ENCODE measurements at places on chromosomes 6 and 20.

- DNase-seq, result no peak
Measured at GRCh38 chr6:834866-835265, 141.9 kb upstream of the EXOC2 start.

- DNase-seq, result peak; percentile 8
Measured at GRCh38 chr6:149716181-149716963, 1.5 kb downstream of the LATS1 start.

- DNase-seq, result no peak
Measured at GRCh38 chr6:52975580-52975979, 19.5 kb downstream of the GSTA4 start.

DNA sequence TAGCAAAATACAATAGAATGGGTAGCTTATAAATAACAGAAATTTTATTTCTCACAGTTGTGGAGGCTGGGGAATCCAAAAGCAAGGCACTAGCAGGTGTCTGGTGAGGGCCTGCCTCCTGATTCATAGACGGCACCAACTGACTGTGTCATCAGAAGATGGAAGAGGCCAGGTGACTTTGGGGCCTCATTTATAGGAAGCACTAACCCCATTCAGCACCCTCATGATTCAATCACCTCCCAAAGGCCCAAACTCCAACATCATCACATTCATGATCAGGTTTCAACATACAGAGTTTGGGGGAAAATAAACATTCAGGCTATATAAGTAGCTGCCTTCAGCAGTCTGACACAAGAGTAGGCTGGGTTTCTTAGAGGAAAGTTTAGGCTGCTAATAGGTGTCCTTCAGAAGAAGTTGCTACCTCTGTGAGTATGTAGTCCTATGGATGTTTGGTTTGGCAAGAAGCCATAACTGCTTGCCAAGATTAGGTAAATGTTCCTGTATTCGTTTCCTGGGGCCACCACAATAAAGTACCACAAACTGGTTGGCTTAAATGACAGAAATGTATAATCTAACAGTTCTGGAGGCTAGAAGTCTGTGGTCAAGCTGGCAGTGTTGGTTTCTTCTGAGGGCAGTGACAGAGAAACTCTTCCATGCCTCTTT lies 48.8 kb downstream of the NT5E start:
- DNase-seq, result no peak

DNA sequence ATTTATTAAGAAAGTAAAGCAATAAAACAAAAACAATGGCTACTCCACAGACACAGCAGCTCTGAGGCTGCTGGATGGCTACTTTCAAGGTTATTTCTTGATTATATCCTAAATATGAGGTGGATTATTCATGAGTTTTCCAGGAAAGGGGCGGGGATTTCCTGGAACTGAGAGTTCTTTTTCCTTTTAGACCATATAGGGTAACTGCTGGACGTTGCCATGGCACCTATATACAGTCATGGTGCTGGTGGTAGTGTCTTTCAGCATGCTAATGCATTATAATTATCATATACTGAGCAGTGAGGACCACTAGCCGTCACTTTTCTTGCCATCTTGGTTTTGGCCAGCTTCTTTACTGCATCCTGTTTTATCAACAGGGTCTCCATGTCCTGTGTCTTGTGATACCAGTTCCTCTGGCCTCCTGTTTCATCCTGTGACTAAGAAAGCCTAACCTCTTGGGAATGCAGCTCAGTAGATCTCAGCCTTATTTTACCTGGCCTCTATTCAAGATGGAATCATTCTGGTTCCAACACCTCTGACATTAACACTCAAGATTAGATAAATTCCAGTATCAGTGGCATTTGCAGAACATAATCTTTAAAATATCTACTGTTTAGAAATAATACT lies 32.3 kb upstream of the TRDN start:
- no peak for DNase-seq

- no peak for DNase-seq
Measured at GRCh38 chr6:34159844-34160243, 14.0 kb upstream of the GRM4 start.

DNA sequence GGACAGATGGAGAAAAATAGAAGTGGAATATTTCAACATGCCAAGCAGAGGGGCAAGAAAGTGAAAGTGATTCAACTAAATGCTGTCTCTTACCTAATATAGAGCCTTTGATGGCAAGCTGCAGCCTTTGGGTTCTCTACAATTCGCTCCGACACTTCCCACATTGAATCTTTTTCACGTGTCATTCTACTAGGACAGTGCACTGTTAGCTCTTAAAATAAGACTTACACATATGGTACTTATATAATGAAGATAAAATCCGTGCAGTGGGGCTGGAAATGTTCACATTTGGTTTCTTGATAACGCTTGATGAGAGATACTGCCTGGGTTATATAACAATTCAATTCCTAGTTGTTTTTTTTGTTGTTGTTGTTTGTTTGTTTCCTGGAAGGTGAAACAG lies 502.4 kb downstream of the LMBRD1 start:
- DNase-seq, result no peak

- no peak for DNase-seq
Measured at GRCh38 chr6:170255426-170256125, 35.3 kb downstream of the DLL1 start.

DNA sequence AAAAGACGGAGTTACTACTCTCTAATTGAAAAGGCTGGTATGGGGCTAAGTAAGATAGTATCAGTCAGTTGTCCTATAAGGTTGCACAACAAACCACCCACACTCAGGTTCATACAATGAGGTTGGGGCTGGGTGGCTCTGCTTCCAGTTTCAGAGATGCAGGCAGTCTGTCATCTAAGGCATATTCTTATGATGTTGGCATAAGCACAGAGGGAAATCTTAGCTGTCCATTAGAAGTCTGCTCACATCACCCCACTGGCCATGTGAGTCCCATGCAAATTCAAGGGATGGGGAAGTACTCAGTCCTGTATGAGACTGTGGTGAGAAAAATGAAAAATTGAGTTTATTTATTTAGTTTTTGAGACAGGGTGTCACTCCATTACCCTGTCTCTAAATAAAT lies 118.6 kb downstream of the LAMP5 start:
- no peak for DNase-seq

GRCh38 chr6:24257282-24257681 lies 100.6 kb downstream of the DCDC2 start:
- DNase-seq, result no peak

- DNase-seq, result no peak
Measured at GRCh38 chr6:15953152-15953880, 175.6 kb upstream of the MYLIP start.

DNA sequence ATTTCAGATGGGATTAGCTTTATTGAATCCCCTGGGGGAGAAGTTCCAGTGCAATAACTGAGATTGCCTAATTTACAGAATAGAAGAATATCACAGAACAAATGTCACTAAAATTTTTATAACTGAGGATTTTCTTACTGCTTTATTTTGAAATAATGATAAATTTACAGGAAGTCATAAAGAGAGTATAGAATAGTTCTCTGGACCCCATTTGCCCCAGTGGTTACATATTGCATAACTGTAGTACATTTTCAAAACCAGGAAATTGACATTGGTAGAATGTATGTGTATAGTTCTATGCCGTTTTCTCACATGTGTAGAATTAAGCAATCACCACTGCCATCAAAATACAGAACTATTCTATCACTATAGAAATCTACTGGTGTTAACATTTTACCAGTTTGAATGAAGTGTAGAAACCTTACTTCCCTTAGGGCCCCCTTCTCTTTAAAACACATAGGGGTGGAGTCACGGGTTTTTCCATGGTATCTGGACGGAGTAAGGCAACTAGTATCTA lies 18.3 kb downstream of the KIF6 start:
- no peak for DNase-seq

GRCh38 chr6:38152620-38153019 lies 333.1 kb downstream of the ZFAND3 start:
- no peak for DNase-seq

- no peak for DNase-seq
Measured at GRCh38 chr6:70601014-70601413, 34.3 kb downstream of the SDHAF4 start.

DNA sequence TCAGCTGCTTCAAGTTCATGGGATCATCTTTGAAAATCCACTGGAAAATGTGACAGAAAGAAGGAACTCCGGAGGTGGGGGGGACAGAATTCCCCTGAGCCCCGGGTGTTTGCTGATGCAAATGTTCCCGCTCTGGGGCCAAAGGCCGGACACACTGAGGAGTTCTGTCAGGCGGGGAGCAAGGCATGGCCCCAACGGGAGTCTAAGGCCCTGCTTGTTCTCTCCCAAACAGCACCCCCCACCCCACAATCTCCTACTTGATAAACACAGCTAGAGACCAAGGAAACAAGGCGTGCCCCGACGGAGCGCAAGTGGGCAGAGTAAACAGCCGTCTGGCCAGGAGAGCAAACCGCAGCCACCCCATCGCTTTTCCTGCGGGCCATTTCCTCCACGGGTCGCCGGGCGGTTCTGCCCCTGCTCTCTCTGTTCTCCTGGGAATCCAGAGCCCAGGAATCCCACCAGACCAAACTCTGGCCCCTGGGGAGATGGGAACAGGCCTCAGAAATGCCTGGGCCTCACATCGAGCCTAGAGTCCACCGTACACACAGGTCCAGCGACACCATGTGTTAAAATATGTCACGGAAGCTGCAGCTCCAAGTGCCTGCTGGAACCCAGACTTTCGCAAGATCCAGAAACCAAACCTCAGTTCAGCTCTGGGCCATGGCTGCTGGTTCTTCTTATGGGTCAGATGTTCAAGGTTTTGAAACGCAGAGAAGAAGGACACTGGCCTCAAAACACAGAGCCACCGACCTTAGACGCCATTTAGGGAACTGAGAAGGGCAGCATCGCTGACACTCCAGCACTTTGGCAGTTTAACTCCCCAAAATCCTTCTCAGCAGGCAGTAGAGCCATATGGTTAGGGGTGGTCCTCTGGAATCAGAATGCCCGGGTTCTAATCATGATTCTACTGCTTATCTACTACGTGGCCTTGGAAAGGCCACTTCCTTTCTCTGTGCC lies 104.2 kb downstream of the PREX1 start:
- no peak for DNase-seq

DNA sequence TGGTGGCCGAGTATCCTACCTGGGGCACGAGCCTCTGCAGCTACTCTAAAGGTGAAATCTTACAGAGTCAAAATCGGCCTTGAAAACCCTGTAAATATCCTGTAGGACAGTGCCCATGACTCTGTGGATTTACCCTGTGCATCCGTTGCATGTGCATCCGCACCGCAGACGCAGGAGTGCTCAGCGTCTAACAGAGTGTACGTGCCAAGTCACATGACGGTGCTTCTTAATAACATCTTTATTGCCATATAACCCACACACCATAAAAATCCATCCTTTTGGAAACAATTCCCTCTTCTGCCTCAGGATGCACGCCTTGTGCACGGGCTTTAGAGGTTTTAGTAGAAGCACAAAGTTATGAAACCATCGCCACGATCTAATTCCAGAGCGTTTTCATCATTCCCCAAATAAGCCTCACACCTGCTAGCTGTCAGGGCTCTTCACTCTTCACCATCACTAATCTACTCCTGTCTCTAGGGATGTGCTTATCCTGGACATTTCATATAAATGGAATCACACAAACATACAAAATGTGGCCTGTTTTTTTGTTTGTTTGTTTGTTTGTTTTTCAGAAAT lies 384.5 kb upstream of the SULF2 start:
- DNase-seq, result no peak

All from germinal center (tissue), 1 donor.